HS-27A (cell line): ENCODE measurements at places on chromosomes 3 and 15.

- no peak for DNase-seq
Measured at GRCh38 chr15:51097553-51098330, 3.0 kb upstream of the TNFAIP8L3 start.

DNA sequence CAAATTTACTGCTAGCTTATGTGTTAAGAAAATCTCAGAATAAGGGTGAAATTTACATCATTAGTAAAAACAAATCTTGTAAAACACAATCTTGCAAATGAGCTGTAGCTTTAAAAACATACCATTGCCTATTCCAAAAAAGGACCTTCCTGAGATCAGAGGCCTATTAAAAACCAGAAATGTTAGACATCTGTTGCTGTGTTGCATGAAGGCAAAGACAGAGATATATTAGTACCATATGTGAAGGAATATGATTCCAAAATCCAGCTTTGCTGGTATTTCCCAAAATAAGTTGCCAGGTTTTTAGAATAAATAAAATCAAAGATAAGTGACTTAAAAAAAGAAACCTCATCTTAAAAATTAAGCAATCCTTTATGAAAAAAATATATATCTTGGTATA, 504.1 kb upstream of the CDIN1 start:
- no peak for DNase-seq

DNA sequence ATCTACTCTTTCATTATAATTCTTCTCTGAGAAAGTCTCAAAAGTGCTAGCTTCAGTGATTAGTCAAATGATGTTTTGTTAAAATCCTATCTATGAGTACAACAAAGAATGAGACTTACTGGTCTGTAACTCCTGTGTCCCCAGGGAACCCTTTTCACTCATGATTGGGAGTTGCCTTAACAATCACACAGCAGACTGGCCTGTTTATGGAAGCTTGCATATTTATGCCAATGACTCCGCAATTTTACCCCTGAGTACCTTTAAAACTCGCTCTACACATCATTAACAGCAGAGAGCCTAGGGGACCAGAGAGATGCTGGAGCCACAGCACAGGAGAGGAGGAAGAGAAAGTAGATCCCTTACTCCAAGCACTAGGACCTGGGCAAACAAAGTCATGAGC, 628.1 kb downstream of the IGSF11 start:
- no peak for DNase-seq

GRCh38 chr15:74212494-74212893, 9.9 kb upstream of the STRA6 start:
- no peak for DNase-seq
